Endodermal cell (in vitro differentiated cells): ENCODE measurements at places on chromosomes 16 and 17.

DNA sequence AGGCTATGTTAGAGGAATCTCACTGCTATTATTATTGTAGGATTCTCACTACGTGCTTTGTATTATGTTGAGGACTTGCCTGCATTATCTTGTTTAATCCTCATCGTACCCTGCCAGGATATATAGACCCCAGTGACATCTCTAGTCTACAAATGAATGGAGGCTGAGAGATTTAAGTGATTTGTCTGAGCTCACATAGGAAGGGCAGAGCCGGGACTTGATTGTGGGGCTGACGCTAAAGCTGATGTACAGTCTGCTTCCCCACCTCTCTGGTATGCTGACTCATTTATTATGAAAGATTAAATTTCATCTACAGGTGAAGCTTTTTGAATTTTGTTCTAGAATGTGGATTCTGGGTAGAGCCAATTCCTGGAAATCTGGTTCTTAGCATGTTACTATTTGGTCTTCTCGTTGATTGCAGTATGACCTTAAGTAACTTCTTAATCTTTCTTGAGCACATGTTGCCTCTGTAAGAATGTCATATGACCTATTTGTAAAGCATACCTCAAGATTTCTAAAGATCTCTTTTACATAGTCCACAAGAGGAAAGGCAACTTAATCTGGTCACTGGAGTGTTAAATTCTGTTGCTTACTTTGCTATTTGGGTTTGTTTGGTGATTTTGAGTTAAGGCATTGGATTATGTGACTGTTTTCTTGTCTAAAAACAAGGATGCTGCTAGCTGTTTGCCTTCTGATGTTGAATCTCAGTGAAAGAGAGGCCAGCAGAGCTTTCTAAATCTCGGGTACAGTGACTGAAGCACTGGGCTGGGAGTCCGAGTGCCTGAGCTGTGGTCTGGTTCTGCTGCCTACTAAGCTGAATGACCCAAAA lies 12.4 kb downstream of the METTL9 start:
- no peak overlapping the region for H3K4me3 ChIP-seq
- peaks cover 22% of the 10 kb centered on the region for H3K4me1 ChIP-seq
- H3K27me3 ChIP-seq: no peaks in the 10 kb centered on the region
- DNase-seq: no peak

DNA sequence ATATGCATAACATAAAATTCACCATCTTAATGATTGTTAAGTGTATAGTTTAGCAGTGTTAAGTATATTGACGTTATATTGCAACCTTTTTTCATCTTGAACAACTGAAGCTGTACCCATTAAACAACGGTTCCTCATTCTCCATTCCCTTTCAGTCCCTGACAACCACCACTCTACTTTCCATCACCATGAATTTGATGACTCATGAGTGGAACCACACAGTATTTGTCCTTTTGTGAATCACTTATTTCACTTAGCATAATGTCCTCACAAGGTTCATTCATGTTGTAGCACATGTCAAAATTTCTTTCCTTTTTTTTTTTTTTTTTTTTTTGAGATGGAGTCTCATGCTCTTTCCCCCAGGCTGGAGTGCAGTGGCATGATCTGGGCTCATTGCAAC lies 46.0 kb downstream of the HOXB1 start:
- DNase-seq: no peak
- no peak overlapping the region for H3K27ac ChIP-seq
- H3K36me3 ChIP-seq: no peaks in the 10 kb centered on the region
- H3K4me1 ChIP-seq: peaks cover 3% of the 10 kb centered on the region
- no peak overlapping the region for H3K4me3 ChIP-seq
- peaks cover 62% of the 10 kb centered on the region for H3K27me3 ChIP-seq

DNA sequence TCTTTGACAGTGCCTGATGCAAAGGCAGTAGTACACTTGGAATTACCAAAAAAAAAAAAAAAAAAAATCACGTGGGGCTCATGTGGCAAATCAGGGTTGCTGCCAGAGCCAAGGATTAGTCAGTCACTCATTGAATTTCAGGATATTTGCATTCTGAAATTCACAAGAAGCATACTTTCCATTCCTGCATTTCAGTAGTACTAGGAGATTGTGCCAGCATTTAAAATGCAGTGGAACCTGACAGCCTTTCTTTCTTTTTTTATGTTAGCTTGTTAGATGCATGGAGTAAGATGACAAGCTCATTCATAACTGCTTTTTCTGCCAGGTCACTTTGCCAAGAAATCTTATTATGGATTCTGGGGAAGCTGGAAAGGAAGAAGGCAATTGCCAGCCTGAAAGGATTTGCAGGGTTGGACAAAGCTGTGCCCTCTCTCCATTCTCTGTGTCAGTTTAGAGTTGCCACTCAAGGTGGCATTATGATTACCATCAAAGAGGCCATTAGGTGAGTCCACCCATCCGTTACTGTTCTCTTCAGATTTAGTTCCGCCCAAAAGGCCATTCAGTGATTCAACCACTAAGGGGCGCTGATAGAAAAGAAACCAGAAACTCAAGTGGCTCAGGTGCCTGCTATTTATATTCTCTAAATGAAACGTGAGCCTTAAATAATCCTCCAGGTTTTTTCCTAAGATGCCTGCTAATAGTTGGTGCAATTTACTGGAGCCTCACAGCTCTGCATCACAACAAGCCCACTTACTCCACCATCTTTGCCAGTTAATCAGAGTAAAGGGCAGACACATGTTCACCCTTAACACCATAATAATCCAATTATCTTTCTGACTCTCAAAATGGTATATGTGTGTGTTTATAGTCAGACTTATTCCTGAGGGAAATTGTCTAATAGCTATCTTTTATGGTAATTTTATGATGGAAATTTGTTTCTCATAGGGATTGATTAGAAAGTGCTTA lies 59.0 kb downstream of the TANGO6 start:
- no peaks in the 10 kb centered on the region for H3K4me1 ChIP-seq
- no peak overlapping the region for H3K4me3 ChIP-seq
- H3K36me3 ChIP-seq: no peaks in the 10 kb centered on the region
- H3K27ac ChIP-seq: no peak overlapping the region

DNA sequence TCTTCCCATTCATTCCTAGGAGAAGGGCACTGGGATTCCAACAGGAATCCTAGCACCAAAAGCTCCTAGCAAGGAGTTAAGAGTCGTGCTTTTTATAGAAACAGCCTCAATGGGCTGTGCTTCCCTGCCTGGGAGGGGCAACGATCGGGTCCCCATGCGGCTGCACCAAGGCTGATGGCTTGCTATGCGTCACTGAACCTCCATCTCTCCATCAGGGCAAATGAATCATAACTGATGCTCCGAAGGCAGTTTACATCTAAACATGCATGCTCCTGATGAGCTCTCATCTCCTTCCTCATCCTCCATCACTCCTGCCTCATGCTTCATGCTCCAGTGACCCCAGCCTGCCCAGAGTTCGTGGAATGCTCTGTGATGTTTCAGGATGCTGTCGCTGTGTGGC lies 270.5 kb downstream of the FOXL1 start:
- no peaks in the 10 kb centered on the region for H3K36me3 ChIP-seq
- no peak overlapping the region for H3K4me3 ChIP-seq
- H3K4me1 ChIP-seq: no peaks in the 10 kb centered on the region
- no peak overlapping the region for H3K27ac ChIP-seq
- H3K27me3 ChIP-seq: no peaks in the 10 kb centered on the region

- no peaks in the 10 kb centered on the region for H3K4me1 ChIP-seq
- peaks cover 93% of the 10 kb centered on the region for H3K36me3 ChIP-seq
- no peaks in the 10 kb centered on the region for H3K27me3 ChIP-seq
- no peak for DNase-seq
Measured at GRCh38 chr16:3787924-3788661, 70.8 kb upstream of the TRAP1 start.

DNA sequence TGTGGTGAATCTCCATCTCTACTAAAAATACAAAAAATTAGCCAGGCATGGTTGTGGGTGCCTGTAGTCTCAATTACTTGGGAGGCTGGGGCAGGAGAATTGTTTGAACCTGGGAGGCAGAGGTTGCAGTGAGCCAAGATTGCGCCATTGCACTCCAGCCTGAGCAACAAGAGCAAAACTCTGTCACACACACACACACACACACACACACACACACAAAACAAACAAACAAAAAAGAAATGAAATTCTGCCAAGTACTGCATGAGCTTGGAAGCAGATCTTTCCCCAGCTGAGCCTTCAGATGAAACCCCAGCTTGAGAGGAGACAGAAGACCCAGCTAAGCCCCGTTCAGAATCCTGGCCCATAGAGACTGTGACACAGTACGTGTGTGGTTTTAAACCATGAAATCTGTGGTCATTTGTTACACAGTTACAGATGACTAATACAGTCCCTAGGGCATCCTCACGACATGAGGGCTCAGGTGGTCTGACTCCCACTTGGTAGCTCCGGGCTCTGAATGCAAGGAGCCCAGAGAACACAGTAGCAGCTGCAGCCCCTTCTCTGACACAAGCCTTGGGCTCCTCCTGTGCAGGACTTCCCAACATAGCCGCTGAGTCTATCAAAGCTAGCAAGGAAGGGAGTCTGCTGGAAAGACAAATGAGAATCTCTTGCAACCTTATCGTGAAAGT lies 132.8 kb downstream of the SEC14L1 start:
- no peaks in the 10 kb centered on the region for H3K27me3 ChIP-seq
- no peak overlapping the region for H3K27ac ChIP-seq
- no peak for DNase-seq
- H3K4me1 ChIP-seq: no peaks in the 10 kb centered on the region

DNA sequence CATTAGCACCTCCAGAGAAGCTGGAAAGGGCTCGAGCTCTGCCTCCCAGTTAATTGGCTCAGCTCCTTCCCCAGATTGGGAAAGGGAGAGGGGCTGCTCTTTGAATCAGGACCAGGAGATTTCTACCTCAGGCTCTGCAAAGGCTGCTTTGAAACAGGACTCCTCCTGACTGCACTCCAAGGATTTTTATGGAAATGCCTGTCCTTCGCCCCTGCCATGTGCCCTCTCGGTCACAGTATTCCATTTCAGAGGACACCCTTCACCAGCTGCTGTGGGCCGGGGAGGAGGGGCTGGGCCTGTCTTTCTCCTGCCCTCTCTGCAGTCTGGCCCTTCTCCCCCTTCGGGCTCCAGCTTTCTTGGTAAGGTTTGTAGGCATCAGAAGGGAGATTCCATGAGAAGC lies 13.6 kb downstream of the MRM1 start:
- no peaks in the 10 kb centered on the region for H3K36me3 ChIP-seq
- no peaks in the 10 kb centered on the region for H3K27me3 ChIP-seq
- H3K4me1 ChIP-seq: peaks cover 17% of the 10 kb centered on the region
- H3K4me3 ChIP-seq: no peak overlapping the region
- H3K27ac ChIP-seq: no peak overlapping the region

- peak; percentile 45 for DNase-seq
- H3K27me3 ChIP-seq: no peaks in the 10 kb centered on the region
Measured at GRCh38 chr17:45312477-45313420, 4.1 kb downstream of the MAP3K14 start.

GRCh38 chr16:46788891-46789474 lies 40.8 kb upstream of the MYLK3 start:
- no peak for DNase-seq
- H3K27me3 ChIP-seq: no peaks in the 10 kb centered on the region
- H3K4me1 ChIP-seq: peaks cover 7% of the 10 kb centered on the region
- no peak overlapping the region for H3K4me3 ChIP-seq
- peaks cover 5% of the 10 kb centered on the region for H3K36me3 ChIP-seq
- H3K27ac ChIP-seq: no peak overlapping the region

DNA sequence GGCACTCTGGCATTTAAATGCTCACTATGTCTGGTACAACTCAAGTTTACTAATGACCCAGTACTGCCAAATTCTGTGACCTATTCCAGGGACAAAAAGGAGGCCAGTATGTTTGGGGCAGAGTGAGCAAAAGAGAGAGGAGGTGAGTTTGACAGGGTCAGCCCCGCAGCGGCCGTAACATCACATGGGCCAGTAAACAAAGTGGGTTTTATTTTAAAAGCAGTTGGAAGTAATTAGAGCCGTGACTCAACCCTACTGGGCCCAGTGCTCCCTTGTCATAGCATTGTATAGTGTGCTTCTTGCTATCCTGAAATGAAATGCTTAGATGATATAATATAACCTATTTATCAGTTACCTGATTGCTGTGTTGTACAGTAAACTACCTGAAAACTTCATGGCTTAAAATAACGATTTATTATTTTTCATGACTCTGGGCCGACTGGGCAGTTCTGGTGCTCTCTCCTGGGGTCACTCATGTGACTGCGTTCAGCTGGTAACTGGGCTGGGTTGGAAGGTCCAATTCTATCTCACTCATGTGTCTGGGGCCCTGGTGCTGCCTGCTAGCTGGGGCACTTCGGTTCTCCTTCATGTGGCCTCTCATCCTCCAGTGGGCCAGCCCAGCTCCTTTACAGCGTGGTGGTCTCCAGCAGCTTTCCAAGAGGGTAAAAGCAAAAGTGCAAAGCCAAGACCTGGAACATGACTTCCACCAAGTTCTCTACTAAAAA lies 27.4 kb downstream of the IQCK start:
- no peaks in the 10 kb centered on the region for H3K27me3 ChIP-seq
- no peaks in the 10 kb centered on the region for H3K36me3 ChIP-seq
- peaks cover 4% of the 10 kb centered on the region for H3K4me1 ChIP-seq
- peak overlapping the region; percentile 75 for H3K27ac ChIP-seq
- no peak overlapping the region for H3K4me3 ChIP-seq

GRCh38 chr17:50356892-50357510 lies 11.1 kb downstream of the XYLT2 start:
- H3K36me3 ChIP-seq: peaks cover 68% of the 10 kb centered on the region
- H3K27me3 ChIP-seq: no peaks in the 10 kb centered on the region
- H3K4me1 ChIP-seq: no peaks in the 10 kb centered on the region
- DNase-seq: peak; percentile 33

GRCh38 chr16:78843978-78844377 lies 744.5 kb downstream of the WWOX start:
- no peaks in the 10 kb centered on the region for H3K36me3 ChIP-seq
- no peaks in the 10 kb centered on the region for H3K27me3 ChIP-seq
- no peaks in the 10 kb centered on the region for H3K4me1 ChIP-seq

GRCh38 chr16:25097276-25097975 lies 14.1 kb upstream of the LCMT1 start:
- no peak overlapping the region for H3K27ac ChIP-seq
- no peaks in the 10 kb centered on the region for H3K36me3 ChIP-seq
- peaks cover 54% of the 10 kb centered on the region for H3K27me3 ChIP-seq
- no peak for DNase-seq
- H3K4me1 ChIP-seq: no peaks in the 10 kb centered on the region
- no peak overlapping the region for H3K4me3 ChIP-seq

- DNase-seq: no peak
- H3K27me3 ChIP-seq: no peaks in the 10 kb centered on the region
- H3K36me3 ChIP-seq: no peaks in the 10 kb centered on the region
- no peak overlapping the region for H3K4me3 ChIP-seq
Measured at GRCh38 chr16:80741724-80742123, 62.7 kb downstream of the CDYL2 start.

GRCh38 chr16:1057252-1057932 lies 15.2 kb upstream of the SSTR5 start:
- H3K36me3 ChIP-seq: no peaks in the 10 kb centered on the region
- H3K27ac ChIP-seq: no peak overlapping the region
- H3K27me3 ChIP-seq: no peaks in the 10 kb centered on the region

- no peaks in the 10 kb centered on the region for H3K36me3 ChIP-seq
- H3K27me3 ChIP-seq: peaks cover 41% of the 10 kb centered on the region
- H3K4me1 ChIP-seq: peaks cover 3% of the 10 kb centered on the region
- H3K4me3 ChIP-seq: peak overlapping the region; percentile 55
- no peak overlapping the region for H3K27ac ChIP-seq
Measured at GRCh38 chr17:48457080-48457836, 27.2 kb upstream of the SKAP1 start.

GRCh38 chr16:77273815-77274214 lies 74.6 kb downstream of the SYCE1L start:
- no peaks in the 10 kb centered on the region for H3K4me1 ChIP-seq
- no peak overlapping the region for H3K27ac ChIP-seq
- peaks cover 60% of the 10 kb centered on the region for H3K27me3 ChIP-seq
- DNase-seq: no peak
- H3K4me3 ChIP-seq: no peak overlapping the region
- H3K36me3 ChIP-seq: no peaks in the 10 kb centered on the region

- no peak overlapping the region for H3K27ac ChIP-seq
- no peak overlapping the region for H3K4me3 ChIP-seq
- DNase-seq: no peak
Measured at GRCh38 chr17:64385187-64386083, 5.2 kb downstream of the PECAM1 start.
